ENCODE measurements at places on chromosomes 3 and 15.

- no peak for DNase-seq
These were observed 206.1 kb upstream of the LRIG1 start for GRCh38 chr3:66706890-66707289.

GRCh38 chr3:66809595-66809958, 188.5 kb upstream of the KBTBD8 start:
- DNase-seq, result no peak

DNA sequence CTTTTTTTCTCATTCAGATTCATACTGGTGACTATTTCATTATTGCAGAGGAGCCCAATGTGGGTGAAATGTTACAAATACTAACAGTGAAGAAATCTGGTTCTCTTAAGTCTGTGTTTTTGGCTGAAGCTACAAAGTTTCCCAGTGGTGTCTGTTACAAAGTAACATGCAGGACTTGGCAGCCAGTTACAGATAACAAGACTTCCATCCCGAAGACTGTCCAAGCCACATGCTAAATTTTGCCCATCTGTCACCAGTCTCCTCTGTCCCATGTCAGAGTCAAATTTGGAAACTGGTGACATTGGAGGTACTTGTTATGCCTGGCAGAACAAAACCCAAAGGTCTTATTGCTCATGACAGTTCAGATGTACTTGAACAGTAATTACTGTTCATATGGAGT, 269.2 kb upstream of the GOLIM4 start:
- DNase-seq, result no peak

DNA sequence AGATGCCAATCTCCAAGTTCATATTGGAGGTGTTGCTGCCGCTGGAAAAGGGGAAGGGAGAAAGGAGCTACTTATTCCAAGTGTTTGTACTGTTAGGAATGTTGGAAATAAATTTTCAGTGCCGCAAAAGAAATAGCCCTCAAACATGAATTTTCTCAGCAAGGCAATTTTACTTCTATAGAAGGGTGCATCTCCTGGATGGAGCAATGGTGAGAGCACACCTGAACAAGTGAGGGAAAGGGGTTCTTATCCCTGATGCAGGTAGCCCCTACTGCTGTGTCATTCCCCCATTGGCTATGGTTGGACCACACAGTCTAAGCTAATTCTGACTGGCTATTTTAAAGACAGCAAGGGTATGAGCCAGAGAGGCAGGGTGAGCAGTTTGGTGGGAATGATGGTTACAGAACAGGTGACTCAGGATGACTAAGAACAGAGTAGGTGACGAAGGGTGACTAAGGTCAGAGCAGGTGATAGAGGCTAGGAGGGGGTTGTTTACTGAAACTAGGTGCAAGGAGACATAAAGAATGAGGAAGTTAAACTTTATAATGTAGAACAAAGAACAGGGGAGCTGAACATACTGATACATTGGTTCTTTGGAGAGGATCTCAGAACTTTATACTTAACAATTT, 503.5 kb downstream of the EDEM1 start:
- no peak for DNase-seq

Data from T-helper 17 cell (primary cell).